D721Med (cell line): ENCODE measurements at places on chromosomes 1 and 21.

DNA sequence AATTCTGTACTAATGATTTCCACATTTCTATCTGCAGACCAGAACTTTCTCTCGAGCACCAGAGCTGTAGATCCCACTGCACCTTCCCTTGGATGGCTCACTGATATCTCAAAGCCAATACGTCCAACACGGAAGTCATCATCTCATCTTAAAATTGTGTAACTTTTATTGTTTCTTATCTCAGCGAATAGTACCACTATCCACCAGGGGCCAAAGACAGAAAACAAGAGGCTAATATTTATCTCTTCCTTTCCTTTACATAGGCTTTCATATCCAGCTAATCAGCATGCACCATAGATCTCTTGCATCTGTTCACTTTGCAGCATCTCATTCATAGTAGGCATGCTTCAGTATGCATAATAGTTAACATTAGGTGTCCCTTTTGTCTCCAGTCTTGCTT lies 303.6 kb downstream of the PTPRC start:
- no peak for DNase-seq

- no peak for DNase-seq
These were observed 99.4 kb upstream of the S1PR1 start for GRCh38 chr1:101137144-101138126.

GRCh38 chr1:105427543-105427942 lies 1628.9 kb upstream of the PRMT6 start:
- no peak for DNase-seq

DNA sequence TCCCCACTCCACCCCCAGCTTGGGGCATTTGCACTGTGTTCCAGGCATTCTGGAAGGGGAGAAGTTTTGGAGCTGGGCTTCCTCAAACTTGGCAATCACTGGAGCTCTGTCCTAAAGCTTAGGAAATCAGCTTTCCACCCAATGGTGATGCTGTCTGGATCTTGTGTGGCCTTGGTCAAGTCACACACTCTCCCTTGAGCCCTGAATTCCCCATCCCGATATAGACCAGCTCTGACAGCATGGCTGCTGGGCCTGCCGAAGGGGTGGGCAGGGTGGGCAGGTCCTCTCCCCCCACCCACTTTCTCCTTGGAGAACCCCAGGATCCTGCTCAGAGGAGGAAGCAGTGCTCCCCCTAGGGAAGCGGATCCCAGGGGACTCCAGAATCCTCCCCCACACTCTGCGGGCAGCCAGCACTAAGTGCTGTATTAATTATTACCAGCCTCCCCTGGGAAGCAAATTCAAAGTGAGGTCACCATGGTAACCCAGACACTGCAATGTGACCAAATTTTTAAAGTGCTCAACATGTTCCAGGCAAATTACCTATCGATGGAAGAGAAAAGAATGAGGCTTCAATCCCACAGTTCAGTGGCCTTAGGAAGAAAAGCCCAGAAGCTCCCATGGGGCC lies 21.3 kb upstream of the LDLRAP1 start:
- no peak for DNase-seq

DNA sequence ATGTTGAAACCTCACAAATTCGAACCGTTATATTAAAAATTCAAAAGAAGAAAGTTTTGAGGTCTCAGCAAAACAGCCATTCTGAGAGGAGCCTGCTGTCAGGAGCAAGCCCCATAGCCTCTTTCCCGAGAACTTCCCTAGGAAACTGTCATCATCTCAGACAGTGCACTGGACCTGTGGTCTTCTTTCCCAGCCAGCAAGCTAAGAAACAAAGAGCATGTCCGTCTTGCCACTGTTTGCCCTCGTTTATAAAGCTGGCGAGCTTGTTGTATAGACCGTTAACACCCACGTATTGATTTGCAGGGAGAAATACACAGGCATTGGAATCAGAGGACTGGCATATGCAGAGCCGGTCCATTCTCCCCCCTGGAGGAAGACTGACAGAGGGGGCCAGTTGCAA lies 407.0 kb downstream of the NPHP4 start:
- no peak for DNase-seq

DNA sequence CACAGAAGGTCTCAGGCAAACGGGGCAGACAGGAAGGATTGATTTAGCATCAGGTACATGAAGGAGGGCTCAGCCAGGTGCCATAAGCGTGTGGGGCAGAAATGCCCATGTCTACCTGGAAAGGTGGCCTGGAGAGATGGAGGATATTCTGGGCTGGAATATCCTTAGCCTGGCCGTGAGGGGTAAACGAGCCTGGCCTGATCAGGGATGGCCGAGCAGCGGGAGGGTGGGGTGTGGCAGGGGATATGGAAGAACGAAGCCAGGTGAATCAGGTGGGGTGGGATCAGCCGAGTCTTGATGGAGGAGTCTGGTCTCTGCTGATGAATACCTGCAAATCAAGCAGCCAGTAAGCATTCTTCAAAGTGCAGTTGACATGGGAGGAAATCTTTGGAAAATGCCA lies 35.5 kb upstream of the TTC22 start:
- DNase-seq = no peak

GRCh38 chr1:118093017-118093416 lies 92.0 kb downstream of the SPAG17 start:
- no peak for DNase-seq

DNA sequence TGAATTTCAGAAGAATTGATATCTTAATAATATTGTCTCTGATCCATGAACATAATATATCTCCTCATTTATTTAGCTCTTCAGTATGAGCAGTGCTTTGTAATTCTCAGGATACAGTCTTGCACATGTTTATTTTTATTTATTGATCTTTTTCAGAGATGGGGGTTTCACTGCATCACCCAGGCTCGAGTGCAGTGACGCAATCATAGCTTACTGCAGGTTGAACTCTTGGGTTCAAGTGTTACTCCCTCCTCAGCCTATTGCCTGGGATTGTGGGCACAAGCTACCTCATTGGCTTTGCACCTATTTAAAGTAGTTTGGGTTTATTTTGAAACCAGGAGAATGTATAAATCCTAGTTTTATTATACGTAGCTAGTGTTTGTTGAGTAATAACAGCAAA lies 4.7 kb downstream of the RPS6KC1 start:
- no peak for DNase-seq

DNA sequence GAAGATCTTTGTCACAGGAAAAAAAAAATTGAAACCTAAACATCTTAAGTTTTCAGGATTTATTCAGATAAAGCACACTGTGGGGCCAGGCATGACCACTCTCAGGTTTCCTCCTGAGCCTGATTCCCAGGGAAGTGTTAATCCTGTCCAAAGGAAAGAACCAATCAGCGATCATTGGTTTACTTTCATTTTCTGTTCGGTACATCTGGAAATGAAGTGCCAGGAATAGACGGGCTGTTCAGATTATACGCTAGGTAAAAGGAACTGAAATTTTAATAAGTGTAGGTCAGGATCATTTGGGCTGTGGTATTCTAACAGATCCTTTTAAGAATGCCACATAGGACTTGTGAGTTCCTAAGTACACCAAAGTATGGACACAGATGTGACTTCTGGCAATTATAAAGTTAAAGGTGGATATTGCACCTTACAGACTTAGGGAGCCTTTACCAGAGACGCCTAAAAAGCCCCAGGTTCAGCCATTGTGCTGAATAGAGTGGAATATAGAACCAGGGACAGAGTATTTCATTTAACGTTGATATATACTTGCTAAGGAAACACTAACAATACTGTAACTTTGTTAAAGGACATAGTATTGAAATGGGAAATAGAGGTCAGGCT lies 9.3 kb upstream of the CACYBP start:
- no peak for DNase-seq

DNA sequence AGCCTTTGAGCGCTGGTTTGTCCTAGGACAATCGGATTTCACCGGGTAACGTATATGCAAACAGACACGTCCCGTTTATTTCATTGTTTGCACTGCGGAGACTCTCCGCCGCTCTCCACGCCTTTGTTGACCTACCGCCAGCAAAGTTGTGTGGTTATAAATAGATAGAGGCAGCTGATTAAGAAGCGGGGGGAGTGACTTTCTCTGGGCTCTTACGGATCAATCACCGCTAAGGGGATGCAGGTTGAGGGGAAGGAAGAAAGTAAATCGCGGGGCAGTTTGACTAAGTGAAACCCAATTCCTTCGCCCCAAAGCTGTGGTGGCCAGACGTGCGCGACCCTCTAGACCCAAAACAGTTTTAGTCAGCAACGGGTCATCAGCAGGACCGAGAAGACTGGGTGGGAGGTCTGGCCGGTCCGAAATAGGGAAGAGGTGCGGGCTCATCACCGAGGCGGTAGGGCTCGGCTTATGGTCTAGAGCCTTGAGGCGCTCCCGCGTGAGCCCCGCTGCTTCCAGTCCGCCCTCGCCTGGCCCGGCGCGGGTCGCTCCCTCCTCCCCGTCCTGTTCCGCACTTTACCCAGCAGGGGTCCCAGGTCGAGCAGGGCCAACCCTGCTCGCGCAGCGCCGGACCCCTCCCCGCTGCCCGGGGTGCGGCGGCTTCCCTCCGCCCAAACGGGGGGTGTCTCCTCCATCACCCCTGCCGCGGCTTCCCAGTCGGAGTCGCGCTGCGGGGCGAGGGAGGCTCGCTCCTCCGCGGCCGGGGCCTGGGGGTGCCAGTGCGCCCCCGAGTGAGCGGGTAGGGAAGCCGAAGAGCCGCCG lies 120.8 kb upstream of the RRP15 start:
- DNase-seq = no peak

GRCh38 chr1:158810311-158810710 lies 20.8 kb upstream of the MNDA start:
- no peak for DNase-seq

DNA sequence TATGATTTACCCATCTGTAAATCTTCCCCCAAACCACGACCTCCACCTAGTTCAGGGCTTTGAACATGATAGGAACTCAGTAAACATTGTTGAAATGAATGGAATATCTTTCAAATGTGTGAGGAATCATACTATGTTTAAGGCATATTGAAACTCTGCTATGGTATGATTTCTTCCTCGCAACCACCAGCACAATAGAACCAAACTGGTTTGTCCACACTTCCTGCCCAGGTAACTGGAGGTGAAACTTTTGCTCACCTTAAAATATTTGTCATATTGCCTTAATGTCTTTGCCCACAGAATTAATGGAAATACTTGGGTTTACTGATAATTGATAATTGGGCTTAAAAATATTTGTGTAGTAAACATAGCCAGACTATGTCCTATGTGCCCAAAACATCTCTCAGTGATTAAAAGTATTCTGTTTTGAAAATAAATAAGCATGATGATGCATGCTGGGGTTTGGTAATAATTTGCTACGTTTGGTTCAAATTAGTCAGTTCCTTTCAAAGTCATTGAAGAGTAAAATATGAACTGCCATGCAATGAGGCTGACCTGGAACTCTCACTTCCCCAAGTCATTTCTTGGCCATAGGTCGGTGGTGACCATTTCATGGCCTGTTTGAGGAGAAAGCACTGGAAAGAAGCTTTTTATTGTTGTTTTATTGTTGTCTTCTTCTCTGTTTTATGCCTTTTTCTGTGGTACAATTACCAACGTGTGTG lies 73.3 kb downstream of the TNFSF18 start:
- DNase-seq = no peak

DNA sequence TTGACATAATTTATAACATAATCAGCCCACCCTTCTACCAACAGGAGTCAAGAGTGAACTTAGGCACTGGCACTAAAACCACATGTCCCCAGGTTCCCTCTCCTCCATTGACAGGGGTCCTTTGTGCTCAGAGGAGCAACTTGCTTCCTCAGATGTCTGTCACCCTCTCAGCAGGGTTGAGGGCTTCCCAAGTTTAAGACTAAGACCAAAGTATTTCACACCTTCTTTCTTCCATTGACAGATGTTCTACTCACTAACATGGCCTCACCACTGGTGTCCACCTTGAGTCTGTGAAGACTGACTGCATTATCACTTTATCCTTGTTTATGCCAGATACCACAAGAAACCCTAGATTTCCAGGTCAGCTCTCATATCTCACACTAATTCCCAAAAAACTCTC lies 56.5 kb downstream of the CCDC18 start:
- no peak for DNase-seq

DNA sequence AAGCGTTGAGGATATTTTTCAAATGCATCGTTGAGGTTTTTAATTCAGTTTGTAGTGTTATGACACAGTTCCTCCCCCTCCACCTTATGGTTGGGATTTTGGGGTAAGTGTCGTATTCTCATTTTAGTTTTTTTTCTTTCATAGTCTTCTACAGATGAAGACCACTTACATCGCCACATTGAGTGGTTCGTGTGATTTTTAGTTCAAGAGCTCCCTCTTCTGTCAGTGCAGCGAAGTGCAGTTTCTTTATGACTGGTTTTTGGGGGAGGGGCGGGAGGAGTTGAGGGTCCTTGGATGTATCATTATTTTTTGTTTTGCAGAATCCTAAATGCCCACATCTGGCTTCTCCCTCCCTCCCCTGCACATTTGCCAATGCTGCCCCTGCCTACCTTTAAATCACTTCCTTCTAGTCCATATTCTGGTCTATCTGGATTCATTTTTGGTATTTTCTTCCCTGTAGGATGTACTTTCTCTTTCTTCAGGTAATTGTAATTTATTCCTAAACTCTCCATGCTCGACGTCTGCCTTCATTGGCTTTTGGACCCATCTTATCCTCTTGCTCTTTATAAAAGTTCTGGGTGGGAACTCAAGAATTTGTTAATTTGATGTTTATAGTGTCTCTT lies 433.1 kb downstream of the CAMTA1 start:
- no peak for DNase-seq

DNA sequence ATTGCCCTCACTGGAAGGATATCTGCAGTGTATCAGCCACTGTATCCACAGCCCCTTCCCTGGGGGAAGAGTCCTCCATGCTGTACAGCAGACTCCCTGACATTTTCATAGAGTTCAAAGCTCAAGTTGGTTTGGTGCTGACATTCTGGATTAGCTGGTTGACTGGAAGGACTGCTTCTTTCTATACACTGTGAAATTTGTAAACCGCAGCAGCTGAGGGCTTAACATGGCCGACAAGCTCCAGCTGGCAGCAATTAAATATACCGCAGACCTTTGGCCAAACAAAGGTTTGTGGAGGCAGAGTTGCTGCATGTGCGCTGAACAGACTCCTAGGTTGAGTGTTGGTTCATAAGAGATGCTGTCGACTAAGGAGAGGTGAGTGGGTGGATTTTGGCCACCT lies 126.4 kb downstream of the DHRS3 start:
- no peak for DNase-seq

DNA sequence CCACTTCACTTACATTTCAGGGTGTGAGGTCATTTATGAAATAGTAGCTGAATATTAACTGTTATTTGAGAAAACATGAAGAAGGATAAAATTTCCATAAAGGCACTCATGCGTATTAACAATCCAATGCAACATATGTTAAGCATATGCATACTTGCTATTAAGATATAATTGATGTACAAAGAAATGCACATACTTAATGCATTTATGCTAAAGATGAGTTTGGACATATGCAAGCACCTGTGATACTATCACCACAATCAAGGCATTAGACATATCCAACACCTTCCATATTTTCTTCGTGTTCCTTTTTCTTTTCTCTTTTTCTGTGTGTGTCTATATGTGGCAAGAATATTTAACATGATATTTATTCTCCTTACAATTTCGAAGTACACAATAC lies 464.8 kb upstream of the BRINP3 start:
- no peak for DNase-seq

- no peak for DNase-seq
These were observed 119.8 kb upstream of the IRF2BP2 start for GRCh38 chr1:234729561-234730474.
